ENCODE measurements at places on chromosomes 4 and X.

- DNase-seq, result no peak
Measured at GRCh38 chr4:24743206-24743605, 52.2 kb upstream of the SOD3 start.

DNA sequence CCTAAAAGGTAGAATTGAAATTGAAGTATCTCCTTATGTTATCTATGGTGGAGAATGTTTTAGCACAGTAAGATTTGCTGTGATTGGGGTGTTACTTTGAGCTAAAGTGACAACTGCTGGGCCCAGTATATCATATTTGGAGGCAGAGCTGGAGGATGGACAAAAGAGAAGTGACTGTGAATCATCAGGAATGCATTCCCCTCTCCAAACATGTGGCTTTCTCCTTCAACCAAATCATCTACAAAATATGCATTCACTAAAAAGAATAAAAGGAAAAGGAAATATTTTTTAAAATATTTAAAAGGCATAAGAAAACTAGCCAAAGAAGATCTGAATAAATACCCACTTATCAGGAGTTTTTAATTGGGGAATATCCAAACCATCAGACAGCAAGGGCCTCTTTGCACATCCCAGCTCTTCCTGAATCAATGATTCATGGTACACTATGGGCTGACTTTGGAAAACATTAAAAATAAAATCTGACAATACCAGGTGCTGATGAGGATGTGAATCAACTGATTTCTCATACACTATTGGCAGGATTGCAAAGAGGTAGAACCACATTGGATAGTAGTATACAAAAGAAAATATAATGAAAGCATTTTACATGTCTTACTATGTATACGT lies 671.7 kb upstream of the NR3C2 start:
- DNase-seq, result peak; percentile 67

- DNase-seq, result no peak
Measured at GRCh38 chr4:44538534-44538933, 89.9 kb upstream of the KCTD8 start.

- peak; percentile 45 for DNase-seq
Measured at GRCh38 chr4:133402616-133403015, 253.5 kb downstream of the PCDH10 start.

DNA sequence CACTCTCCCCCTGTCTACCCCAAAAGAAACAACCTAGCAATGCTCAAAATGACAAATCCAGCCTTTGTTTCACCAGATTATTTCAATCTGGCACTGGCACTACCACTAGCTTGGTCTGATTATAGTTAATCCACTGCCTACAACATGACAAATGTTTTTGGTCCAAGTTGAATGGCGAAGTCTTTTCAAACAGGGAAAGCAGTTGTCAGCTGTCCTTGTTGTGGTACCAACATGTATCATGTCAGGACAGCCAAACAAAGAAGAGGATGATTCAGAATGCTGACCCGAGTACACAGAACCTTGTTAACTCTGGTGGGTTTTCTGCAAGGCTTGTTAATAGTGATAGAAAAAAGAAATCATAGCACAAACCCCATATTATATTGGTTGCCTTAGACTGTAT lies 160.8 kb upstream of the ANK2 start:
- no peak for DNase-seq

- DNase-seq, result peak; percentile 24
Measured at GRCh38 chrX:16552546-16552945, 97.4 kb upstream of the S100G start.

DNA sequence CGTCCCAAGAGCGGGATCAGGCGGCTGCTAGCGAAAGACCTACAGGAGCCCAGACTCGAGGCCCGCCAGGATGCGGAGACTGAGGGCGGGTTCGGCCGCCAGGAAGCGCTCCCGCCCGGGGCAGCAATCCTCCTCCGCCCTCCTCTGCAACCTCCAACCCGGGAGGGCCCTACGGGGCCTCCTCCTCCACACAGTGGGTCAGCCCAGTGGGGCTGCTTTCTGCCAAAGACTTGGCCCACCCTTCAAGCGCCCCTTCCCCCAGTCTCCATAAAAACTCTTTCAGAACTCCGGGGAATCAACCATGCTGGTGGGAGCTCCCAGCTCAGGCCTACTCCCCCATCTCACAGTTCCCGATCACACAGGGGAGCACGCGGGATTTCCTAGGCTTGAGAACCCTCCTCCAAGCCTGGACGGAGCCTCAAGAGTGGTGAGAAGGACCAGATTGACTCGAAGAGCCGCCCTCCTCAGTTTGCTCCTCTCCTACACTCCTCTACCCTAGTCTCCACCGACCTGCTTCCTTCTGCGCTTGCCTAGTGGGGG lies 77.5 kb downstream of the RLIM start:
- peak; percentile 71 for DNase-seq

GRCh38 chr4:72577211-72577610 lies 8.2 kb upstream of the ADAMTS3 start:
- no peak for DNase-seq

DNA sequence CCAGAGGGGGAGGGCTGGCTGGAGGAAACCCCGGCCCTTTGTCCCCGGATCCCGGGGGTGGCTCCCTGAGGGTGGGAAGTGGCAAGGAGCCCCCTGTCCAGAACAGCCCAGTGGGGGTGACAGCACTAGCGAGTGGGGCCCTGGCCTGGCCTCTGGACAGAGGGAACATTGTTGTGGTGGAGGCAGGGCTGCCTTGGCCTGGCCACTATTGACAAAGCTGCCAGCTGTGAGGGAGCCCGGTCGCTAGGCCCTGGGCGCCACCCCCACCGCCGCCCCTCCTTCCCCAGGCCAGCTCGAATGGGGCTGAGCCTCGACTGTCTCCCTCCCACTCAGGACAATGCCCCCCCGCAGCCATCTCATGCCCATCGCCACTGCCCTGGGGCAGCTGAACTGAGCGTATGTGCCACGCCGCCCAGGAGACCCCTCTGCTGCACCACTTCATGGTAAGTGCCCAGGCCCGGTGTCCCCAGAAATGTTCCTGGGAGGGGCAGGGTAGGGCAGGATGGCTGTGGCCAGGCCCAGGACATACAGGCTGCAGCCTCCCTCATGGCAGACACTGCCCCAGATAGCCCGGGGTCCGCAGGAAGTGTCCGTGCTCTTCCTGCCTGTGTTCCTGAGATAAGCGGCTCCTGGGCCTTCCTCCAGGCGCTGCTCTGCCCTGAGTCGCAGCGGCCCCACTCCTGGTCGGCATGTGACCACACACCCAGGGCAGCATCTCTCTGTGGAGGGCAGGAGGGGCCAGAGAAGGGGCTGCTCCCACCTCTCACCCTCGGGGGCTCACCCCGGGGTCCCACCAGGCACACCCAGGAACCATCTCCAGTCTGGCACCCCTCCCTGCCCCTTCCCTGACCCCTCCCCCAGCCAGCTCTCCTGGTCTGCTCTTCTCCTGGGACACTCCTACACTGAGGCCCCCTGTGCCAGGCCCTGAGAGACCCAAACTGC lies 1.4 kb downstream of the PLXNB3 start:
- DNase-seq, result peak; percentile 15

DNA sequence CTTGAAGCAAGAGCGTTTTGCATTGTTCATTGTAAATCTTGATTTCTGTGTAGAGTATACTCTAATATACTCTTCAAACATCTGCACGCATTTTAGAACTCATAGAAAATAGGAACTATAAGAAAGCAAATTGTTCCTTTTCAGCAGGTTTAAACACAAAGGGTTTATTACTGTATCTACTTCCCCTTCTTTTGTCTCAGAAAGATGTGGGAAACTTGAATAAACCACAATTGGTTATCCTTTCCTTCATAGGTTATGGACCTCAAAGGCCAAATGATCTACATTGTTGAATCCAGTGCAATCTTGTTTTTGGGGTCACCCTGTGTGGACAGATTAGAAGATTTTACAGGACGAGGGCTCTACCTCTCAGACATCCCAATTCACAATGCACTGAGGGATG lies 46.0 kb upstream of the GUCY1B1 start:
- DNase-seq, result no peak

DNA sequence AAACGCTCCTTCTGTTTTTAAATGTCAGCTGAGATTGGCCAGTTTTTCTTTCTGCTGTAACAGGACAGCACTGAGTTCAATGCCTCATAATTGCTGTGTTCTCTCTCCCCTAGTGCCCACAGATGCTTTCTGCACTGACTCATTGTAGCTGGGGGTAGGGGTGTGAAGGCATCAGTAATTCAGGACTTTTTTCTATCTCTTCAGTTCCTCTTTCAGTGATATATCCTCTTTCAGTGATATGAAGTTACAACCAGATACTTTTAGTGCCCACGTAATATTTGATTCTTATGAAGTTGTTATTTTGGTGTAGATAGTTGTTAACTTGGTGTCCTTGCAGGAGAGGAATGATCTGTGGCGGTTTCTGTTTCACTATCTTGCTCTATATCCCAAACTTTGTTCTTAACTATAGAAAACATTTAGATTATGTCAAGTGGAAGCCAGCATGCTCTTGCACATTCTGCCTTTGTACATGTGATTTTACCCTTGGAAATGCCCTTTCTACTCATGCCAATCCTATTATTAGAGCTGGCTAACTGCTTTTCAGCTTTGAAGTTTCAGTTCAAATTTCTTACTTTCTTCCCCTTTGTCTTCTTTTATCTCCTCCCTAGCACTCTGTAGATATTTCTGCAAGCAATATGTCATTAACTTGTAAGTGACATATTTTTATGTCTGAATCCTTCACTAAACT lies 1258.4 kb downstream of the FAM133A start:
- no peak for DNase-seq

DNA sequence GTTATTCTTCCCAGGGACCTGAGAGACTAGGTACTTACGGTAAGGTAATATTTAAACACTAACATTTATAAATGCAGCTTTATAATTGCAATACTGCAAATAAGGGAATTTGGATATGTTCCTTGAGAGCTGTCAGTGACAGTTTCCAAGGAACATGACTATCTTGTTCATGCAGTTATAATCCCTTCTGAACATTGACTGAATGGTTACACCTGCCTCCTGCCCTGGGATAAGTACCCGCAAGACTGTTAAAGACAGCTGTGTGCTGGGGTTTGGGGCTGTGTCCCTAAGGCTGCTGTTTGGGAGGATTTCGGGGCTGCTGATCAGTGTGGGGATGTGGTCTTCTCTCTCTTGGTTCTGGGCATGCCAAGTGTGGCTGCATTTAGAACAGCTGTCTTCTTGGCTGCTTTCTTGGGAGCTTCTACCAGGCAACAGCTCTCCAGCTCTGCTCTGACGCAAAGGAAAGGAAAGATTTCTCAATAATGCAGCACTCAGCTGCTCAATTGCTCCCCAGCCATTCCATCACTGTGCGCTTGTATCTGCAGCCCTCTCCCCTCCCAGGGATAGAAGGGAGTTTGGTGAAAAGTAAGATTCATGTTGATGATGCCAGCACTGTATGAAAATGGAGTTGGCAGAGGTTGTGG lies 298.8 kb upstream of the TAPT1 start:
- peak; percentile 45 for DNase-seq

- DNase-seq, result no peak
Measured at GRCh38 chr4:60368986-60369385, 831.1 kb upstream of the ADGRL3 start.

DNA sequence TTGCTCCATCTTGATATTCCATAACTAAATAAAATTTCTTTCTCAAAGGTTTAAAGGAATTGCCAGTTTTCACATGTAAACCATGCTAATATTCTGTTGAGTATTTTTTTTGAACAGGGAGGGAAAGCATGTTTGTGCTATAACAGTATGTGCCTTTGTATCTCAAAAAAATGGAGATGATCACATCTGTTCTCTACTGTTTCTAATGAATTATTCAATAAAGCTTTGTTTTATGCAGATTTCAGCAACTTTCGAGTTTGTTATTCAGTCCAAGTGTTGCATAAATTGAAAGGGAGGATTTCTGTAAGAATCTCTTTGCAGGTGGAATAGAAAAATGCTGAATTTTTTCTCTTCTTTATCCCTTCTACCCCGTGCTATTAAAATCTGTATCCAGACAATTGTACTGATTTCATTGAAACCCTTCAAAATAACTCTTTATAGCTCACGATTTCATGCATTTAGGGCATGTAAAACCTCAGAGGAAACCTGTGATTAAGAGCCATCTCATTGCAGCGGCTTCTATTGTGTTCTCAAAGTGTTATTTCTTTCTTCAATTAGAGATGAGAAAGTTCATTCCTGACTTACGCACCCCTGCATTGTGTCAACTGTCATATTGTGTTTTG lies 42.1 kb downstream of the NEIL3 start:
- no peak for DNase-seq

- DNase-seq, result no peak
Measured at GRCh38 chrX:146887020-146887419, 72.5 kb upstream of the CXorf51A start.

GRCh38 chrX:9745417-9746115 lies 20.1 kb downstream of the GPR143 start:
- DNase-seq, result peak; percentile 20

- DNase-seq, result no peak
Measured at GRCh38 chr4:18069810-18070209, 48.3 kb upstream of the LCORL start.

- no peak for DNase-seq
Measured at GRCh38 chr4:112801341-112801740, 164.4 kb downstream of the LARP7 start.

DNA sequence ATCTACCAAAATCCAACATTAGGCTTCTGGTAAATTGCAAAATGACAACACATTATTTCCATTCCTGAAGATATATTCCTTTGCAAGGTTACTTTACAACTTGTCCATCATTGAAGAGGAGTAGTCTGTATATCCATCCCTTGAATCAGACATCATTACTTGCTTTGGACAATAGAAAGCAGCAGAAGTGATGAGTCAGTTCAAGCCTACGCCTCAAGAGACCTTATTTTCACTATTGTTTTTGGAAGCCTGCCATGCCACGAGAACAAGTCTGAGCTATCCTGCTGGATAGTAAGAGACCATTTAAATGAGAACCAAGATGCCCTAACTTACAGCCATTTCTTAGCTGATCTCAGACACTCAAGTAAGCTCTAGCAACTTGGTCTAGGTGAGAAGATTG lies 246.0 kb upstream of the HHIP start:
- DNase-seq, result peak; percentile 94

GRCh38 chr4:55791666-55792065 lies 27.9 kb upstream of the EXOC1L start:
- DNase-seq, result peak; percentile 12

DNA sequence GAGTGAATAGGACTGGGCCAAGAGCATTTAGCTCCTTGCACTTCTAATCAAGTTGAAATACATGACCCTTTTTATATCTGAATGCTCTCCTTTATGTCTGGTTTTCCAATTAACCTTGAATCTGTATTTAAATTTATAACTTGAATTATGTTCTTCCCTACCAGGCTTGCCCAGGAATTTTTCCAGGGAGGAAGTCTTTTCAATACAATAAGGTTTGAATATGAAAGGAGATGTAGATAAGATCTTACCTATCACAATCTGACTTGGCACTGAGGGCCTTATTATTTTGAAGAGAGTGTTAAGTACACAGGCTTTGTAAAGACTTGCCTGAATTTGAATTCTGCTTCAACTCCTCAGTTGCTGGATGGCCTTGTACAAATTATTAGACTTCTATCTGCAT lies 555.7 kb downstream of the PCDH7 start:
- DNase-seq, result no peak

Measured in choroid plexus epithelial cell (primary cell).